Activated CD4-positive, alpha-beta T cell treated with anti-CD3 and anti-CD28 coated beads, Interleukin-2, amount 50 U/mL, for 1 hour (primary cell): ENCODE measurements at places on chromosomes 4 and X.

DNA sequence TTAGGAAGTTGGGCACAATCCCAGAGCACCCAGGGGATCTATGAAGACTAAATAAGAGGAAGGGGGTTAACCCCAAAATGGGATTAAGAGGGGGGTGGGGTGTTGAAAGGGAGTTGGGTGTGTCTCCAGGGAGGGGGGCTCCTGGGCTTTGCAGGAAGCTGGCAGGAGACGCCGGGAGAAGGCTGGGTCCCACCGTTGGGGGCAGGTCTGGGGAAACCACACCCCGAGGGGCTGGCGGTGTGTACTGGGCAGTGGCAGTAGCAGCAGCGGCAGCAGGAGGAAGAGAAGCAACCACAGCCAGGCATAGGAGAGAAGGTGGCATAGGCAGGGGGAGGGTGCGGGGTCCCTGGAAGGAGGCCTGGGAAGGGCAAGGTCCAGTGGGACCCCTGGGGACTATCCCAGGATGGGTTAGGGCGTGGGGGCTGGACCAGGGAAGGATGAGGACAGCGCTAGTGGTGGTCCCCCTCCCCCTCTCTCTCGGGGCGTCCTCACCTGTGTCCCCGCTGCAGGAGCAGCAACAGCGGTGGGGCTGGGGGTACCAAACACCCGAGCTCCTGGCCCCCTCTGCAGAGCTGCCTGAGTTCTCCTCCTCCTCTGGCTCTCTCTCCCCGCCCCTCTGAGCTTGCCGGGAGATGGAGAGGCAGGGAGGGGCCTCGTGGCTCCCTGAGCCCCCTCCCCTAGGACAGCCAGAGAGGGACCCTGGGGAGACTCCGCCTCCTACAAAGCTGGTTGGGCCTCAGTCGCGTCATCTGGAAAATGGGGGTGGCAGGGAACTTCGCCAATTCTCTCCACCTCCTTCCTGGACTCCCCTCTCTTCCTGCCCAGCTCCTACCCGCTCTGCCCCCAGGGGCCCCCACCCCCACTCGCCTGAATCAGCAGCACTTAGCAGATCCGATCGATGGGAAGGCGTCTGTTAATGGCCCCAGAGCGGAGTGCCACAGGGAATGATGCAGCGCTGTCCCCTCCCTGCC lies at the start of gene KCND1:
Gene KCND1 (minus strand): TSS at position 596 of the 971 bp plus-strand sequence. CDS start 1,573 bp downstream, outside the sequence.
- no peak for DNase-seq

DNA sequence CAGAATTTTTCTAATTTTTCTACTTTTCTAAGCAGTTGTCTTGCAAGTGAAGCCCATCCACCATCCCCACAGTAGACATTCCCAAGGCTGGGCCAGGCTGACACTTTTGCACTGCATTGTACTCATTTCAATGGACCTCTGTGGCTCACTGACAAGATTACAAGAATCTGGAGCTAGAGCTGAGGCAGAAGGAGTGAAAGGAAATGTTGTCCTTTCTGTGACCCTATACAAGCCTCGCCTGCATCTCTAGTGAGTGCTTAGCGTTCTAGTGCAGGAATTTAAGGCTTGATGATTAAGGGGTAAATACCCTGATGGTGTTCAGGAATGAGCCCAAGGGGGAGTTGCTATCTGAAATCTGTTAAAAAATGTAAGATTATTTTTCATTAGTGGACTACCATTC lies 6.3 kb downstream of the MAGED1 start:
- DNase-seq: no peak

- DNase-seq: no peak
Observed at GRCh38 chr4:157363360-157363759, 142.8 kb downstream of the GRIA2 start.

DNA sequence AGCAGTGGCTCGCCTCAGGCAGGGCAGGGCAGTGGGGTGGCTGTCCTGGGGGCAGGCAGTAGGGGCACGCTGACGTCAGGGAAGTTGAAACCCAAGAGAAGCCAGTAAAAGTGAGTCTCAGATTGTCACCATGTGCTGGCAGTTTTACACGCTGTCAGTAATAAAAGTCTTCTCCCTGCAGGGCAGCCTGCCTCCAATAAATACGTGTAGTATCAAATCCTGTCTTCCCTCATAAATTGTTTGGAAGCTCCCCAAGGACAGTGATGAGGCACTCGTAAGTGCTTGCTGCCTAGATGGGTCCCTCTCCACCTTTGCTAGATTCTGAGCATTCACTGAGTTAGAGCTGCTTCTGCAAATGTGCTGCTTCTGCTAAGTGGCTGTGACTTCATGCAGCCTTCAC lies 60.8 kb upstream of the MSANTD1 start:
- DNase-seq: no peak

- DNase-seq: no peak
Observed at GRCh38 chr4:142480244-142480643, 365.9 kb downstream of the INPP4B start.
